ENCODE measurements at places on chromosomes 3 and 15.

GRCh38 chr15:26525096-26525495 lies 247.8 kb downstream of the GABRB3 start:
- no peak for DNase-seq

GRCh38 chr3:185024406-185024805 lies 128.5 kb downstream of the C3orf70 start:
- DNase-seq, result no peak

DNA sequence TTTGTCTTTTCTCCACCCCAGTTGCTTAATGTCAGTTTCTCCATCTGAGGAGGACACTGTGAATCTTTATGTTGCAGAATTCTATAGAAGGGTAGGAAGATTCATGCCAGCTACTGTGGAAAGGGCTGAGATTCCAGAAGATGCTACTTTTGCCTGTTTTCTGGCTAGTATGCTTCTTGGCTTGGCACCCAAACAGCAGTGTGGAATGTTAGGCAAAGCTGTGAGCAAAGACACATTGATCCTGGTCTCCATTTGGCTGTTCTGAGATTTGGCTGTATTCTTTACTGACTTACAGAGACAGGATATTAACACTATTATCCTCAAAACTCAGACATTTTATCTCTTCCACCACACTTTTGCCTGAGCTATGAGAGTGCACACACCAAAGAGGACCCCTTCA lies 39.3 kb downstream of the PDHB start:
- DNase-seq, result no peak

DNA sequence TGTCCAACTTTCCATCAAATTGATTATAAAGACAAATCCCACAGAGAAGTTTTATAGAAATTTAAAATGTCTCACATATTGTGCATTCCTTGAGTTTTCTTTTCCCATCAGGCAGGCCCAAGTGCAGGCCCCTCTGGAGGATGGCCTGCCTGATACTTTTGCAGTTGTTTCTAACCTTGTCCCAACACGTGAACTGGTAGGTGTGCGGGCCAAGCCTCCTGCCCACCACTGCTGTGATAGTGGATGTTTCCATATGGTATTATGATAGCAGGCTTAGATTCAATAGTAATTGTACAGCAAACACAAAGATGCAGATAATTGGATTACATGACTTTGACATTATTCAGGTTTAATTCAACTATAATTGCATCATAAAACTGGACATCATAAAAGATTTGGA lies 1.4 kb downstream of the P2RY12 start:
- peak; percentile 50 for DNase-seq

DNA sequence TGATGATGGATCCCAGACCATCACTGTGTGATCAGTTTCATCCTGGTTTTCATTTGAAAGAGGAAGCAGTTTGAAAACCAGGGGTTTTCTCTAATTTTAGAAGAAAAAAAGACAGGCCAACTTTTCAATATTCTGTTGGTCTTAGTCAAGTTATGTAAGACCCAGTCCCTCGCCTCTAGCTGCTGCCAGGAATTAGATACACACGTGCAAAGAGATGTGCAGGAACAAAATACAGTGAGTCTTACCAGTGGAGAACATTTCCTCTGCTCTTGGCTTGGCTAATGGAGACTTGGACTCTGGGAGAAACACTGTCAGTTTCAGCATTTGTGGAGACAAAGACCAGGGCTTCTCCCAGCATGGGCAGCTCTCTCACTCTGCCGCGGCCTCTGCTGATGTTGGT lies 214.9 kb upstream of the C2CD4B start:
- DNase-seq, result no peak
